Cortex of kidney (tissue), 1 donor: ENCODE measurements at places on chromosomes 7 and 10.

DNA sequence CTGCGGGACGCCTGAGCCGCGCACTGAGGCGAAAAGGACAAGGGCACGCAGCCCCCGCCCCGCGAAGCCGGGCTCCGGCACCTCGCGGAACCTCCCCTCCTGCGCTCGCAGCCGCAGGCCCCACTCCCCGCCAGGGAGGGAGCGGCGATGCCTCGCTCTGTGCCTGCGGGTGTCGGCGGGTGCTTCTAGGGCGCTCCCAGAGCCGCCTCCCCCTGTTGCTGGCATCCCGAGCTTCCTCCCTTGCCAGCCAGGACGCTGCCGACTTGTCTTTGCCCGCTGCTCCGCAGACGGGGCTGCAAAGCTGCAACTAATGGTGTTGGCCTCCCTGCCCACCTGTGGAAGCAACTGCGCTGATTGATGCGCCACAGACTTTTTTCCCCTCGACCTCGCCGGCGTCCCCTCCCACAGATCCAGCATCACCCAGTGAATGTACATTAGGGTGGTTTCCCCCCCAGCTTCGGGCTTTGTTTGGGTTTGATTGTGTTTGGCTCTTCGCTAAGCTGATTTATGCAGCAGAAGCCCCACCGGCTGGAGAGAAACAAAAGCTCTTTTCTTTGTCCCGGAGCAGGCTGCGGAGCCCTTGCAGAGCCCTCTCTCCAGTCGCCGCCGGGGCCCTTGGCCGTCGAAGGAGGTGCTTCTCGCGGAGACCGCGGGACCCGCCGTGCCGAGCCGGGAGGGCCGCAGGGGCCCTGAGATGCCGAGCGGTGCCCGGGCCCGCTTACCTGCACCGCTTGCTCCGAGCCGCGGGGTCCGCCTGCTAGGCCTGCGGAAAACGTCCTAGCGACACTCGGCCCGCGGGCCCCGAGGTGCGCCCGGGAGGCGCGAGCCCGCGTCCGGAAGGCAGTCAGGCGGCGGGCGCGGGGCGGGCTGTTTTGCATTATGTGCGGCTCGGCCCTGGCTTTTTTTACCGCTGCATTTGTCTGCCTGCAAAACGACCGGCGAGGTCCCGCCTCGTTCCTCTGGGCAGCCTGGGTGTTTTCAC lies 519 bp downstream of the ITGB8 start:
- no peak for DNase-seq

DNA sequence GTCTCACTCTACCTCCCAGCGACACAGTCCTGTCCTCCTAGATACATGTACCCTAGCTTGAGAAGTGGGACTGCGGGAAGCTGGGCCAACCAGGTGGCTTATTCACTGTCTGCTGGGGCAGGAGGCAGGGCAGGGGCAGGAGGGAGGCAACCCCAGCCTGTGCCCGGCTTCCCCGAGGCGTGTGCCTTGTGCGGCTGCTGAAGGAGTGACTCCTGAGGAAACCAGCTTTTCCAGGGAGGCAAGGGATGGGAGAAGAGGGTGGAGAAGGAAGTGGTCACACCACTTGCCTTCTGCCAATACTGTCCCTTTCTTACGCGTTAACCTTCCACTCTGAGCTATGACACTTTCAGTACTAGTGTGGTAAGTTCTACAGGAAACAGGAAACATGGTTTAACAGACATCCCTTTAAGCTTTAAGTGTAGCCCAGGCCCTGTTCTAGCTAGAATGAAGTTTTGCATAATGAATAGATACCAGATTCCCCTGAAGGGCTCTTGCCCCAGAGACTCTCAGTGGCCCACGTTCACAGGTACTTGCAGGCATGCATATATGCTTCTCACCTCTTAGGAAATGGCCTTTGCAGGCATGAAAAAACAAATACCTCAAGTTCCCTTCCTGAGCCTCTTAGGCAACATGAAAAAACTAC lies 40.6 kb downstream of the SYPL1 start:
- DNase-seq, result no peak

GRCh38 chr10:13272164-13272571 lies 27.7 kb downstream of the PHYH start:
- no peak for DNase-seq

GRCh38 chr7:106563466-106564150 lies 97.3 kb downstream of the CCDC71L start:
- no peak for DNase-seq

DNA sequence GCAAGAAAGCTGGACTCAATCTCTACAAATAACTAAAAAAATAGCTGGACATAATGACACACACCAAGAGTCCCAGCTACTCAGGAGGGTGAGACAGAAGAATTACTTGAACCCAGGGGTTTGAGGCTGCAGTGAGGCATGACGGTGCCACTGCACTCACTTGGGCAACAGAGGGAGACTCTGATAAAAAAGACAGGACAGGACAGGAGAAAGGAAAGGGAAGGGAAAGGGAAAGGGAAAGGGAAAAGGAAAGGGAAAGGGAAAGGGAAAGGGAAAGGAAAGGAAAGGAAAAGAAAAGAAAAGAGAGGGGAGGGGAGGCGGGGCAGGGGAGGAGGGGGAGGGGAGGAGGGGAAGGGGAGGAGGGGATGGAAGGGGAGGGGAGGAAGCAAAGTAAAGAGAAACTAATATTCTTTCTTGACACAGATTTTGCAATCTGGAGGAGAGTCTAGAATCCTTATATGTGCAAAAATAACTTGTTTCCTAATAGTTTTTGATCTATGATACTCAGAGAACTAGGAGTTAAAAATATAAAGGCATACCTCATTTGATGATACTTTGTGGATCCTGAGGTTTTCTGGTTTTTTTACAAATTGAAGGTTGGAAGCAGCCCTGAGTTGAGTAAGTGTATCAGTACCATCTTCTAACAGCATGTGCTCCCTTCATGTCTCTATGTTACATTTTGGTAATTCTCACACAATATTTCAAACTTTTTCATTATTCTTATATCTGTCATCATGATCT lies 8.0 kb downstream of the SAR1A start:
- DNase-seq, result no peak

DNA sequence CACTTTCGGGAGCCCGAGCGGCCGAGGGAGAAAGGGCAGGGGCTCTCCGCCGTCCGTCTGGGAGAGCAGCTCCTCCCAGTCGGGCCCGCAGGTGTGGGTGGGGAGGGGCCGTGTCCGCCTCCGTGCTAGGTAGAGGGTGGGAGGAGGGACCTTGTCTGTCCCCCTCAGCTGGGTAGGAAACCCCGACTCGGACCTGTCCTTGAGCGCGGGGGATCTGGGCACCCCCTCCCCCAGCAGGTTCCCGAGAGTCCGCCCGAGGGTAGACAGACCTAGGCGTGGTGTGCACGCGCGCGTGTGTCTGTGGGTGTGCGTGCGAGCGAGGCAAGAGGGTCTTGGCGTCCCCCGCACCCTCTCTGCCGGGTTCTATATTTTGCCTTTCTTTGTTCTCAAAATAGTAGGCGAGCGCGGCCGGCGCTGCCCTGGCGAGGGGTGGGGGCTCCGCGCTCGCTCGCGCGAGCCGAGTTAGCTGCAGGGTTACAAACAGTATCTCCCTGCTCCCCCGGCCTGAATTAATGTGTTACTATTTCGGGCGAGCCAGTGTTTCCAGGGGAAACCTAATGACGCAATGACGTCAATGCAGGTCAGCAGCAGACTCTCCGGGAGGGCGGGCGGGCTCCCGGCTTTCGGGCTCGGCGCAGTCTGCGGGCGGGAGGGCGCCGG lies 73.9 kb upstream of the LEP start:
- peak; percentile 8 for DNase-seq

DNA sequence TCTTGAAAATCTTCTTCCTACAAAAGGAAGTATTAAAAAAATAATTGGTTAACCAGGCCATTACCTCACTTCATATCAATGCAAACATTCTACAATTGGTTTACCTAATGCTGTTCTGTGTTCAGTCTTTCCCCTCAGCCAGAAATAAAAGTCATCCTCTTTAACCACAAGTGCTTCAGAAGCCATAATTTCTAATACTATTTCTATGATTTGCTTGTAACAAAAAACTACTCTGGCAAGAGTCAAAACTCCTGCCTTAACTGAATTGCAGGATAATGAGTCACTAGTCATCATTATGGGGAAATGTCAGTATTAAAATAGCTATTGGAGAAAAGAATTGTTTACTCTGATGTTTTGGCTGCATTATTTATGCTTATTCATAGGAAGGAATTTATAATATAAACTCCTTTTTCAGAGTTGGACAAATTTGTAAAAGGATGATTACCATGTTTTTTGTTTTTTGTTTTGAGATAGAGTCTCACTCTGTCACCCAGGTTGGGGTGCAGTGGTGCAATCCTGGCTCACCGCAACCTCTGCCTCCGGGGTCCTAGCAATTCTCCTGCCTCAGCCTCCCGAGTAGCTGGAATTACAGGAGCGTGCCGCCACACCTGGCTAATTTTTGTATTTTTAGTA lies 55.5 kb upstream of the ODAD2 start:
- DNase-seq, result no peak

DNA sequence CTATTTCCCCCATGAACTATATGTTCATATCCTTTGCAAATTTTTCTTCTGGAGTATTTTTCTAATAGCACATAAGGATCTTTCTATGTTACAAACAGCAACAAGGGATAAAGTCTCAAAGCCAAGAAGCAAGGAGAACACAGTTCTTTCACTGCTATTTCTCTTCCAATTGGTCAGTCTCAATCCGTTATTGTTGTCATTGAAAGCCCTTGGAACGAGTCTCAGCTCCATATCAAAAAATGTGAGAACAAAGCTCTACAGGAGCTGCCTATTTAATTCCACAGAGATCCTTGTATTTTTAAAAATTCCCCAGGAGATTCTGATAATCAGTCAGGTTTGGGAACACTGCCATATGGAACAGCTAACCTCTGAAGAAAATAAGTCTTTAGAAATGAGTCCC lies 15.7 kb downstream of the SLC35B4 start:
- no peak for DNase-seq

- DNase-seq, result no peak
These were observed 270.8 kb downstream of the ELFN1 start for GRCh38 chr7:1940863-1941262.

DNA sequence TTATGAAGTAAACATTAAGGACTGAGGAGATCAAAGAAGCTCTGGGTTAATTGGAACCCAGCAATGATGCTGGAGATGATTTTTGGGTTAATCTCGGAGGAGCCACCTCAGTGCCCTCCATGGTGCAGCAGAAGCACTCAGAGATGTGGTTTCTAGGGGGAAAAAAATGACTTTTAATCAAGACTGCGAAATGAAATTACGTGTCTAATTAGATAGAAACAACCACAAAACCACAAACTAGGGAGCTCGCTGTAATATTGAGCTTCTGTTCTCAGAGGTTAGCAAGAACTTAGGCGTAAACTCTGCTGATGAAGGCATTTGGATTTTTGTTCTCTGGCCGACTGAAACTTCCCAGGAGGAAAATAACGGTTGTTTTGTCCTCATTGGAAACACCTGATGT lies 319.0 kb downstream of the GRID1 start:
- no peak for DNase-seq

DNA sequence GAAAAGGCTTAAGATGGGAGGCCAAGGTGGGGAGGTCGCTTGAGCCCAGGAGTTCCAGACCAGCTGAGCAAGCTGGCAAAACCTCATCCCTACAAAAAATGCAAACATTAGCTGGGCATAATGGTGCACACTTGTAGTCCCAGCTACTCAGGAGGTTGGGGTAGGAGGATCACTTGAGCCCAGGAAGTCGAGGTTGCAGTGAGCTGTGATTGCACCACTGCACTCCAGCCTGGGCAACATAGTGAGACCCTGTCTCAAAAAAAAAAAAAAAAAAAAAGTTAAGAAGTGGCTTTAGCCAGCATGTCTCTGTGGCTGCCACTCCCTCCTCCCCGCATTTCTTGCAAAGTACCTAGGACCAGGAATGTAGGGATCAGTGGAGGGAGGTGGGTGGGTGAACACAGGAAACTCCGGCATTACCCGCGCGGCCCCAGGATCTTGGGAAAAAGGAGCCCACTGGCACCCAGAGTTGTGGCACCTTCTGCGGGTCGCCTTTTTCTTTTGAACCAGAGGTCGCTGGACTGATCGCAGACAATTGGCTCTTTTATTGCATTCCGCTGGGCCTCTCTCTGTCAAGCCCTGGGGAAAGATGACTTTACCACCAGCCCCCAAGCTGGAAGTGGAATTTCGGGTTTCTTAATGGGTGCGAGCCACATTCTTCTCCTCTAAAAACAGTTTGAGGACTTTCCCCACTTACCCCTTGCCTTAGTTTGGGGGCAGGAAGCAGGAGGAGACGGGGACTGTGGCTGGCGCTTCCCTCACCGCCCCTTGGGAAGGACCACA lies 3.5 kb downstream of the VGF start:
- DNase-seq, result no peak

DNA sequence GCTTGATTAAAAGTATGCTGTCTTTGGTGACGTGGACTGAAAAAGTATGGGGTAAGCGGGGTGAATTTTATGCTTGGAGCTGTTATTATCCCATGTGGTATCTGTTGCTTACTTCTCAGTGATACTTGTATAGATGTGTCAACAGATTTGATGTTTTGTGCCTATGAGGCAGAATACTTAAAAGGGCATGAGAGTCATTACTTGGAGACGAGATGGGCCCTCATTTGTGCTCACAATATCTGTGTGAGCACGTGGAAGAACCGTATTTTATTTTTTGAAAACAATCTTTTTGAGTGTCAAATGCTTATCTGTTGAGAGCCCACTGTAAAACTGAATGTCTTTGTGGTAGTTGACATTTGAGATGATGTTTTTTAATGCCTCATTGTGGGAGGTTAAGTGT lies 281.9 kb downstream of the EXOC4 start:
- DNase-seq, result no peak

GRCh38 chr7:129851174-129851573 lies 101.6 kb downstream of the UBE2H start:
- no peak for DNase-seq

- no peak for DNase-seq
These were observed 23.0 kb downstream of the ZNF33B start for GRCh38 chr10:42615419-42615818.

DNA sequence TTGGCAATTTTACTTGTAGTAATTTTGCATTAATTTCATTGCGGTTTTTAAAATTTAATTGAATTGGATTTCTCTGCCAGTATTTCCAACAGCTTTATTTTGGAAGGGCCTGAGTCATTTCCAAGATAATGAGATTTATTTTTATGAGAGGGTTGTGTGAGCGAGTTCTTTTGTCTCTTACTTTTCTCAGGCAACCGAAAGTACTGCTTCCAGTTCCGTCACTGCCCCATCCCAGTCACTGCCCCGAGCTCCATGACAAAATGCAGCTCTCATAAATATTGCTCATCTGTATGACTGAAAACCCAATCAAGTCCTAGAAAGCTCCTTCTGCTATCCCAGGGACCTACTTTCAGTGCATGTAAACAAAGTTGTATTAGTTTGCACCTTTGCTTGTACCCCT lies 468.4 kb upstream of the SEMA3D start:
- no peak for DNase-seq

GRCh38 chr10:133318494-133319127 lies 9.9 kb downstream of the ZNF511 start:
- no peak for DNase-seq

- no peak for DNase-seq
These were observed 19.1 kb upstream of the PRRT4 start for GRCh38 chr7:128380483-128381106.

GRCh38 chr10:131461093-131461492 lies 149.6 kb upstream of the TCERG1L start:
- DNase-seq, result no peak

DNA sequence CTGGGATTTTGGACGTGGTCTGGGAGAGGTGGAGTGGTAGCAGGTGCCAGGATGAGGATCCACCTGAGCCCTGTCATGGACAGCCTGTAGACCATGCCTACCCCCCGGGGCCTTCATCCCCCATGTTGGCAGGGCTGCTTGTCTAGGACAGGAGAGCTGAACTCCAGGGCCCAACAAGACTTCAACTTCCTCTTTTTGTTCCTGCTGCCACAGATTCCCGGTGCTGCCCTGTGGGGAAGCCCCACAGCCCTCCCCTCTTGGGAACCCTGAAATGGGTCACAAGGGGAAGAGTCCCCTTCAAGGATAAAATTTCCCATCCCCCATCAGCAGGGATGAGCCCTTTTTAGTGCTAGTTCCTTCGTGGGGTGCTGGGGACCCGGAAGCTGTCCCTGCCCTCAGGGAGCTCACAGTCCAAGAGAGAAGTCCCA lies 1.3 kb upstream of the CUEDC2 start:
- no peak for DNase-seq
